T-helper 1 cell (primary cell): ENCODE measurements at places on chromosomes 12 and 14.

DNA sequence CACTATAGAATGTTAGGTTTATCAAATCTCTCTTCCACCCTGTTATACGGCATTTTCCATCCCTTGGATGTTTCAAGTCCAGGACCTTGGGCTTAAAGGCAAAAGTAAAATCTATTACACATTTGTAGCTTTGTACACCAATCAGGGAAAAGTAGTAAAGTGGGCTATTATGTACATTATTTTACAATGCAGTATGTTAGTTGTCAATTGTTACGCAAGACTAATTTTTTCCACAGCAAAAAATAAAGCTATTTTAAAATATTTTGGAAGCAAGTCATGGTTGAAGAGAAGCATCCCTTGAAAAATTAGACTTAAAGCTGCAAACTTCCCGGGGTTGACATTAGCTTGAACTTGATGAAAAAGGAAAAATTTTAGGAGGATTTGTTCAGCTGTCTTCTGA lies 476.2 kb downstream of the DIO2 start:
- no peak for DNase-seq

DNA sequence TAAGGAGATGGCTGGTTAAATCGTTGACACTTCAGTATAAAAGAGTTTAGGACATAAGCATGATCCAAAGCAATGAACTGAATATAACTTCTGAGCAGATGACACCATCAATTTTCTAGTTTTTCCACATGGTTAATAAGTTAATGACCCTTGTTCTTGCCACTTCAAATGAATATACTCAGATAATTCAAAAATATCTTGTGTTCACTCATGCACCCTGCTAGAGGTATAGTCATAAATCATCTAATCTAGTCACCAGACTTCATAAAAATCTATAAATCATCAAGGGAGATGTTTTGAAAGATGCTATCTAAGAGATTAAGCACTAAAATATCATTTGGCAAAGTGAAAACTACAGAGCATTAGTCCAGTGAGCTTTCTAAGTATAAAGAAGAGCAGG lies 131.9 kb downstream of the MDGA2 start:
- no peak for DNase-seq

- DNase-seq, result no peak
These were observed 179.7 kb upstream of the HIF1A start for GRCh38 chr14:61515436-61516117.

GRCh38 chr12:90677552-90677951 lies 277.4 kb downstream of the CCER1 start:
- DNase-seq, result no peak

DNA sequence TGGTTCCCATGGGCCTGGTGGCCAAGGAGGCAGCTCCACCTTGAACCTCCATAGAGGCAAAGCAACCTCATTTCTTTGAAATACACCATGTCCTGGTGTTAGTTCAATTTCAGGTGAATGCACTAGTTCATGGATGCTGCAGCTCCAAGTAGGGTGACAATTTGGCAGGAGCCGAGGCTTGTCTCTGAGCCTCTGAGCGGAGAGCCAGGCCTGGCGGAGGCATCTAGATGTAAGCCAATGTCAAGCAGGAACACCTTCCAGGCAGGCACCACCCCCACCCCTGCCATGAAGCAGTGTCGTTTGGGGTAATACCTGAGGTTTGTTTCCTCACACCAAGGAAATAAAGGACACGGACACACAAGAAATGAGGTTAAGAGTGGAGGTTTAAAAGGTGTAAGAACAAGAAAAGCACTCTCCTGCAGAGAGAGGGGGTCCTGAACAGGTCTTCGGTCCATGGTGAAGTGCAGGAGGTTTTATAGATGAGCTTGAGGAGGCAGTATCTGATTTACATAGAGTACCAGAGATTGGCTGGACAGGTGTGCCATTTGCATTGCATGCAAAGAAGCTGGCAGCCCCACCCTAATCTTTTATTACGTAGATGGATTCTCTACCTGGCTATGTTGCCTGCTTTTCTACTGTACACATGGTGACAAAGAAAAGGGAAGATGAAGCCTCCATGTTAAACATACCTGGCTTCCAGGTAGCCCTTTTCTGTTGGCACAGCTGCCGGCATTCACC lies 60.3 kb downstream of the RIN3 start:
- no peak for DNase-seq

GRCh38 chr12:85836197-85837090 lies at the start of gene RASSF9:
RASSF9 (minus strand) TSS chr12:85836409; CDS start chr12:85836201, 208 bp downstream.
- DNase-seq, result no peak

GRCh38 chr12:110647631-110648040 lies 33.7 kb downstream of the TCTN1 start:
- no peak for DNase-seq

GRCh38 chr14:61482348-61483206 lies 161.2 kb downstream of the PRKCH start:
- DNase-seq, result no peak

- DNase-seq, result no peak
These were observed 32.4 kb downstream of the PITPNM2 start for GRCh38 chr12:123118497-123118896.

DNA sequence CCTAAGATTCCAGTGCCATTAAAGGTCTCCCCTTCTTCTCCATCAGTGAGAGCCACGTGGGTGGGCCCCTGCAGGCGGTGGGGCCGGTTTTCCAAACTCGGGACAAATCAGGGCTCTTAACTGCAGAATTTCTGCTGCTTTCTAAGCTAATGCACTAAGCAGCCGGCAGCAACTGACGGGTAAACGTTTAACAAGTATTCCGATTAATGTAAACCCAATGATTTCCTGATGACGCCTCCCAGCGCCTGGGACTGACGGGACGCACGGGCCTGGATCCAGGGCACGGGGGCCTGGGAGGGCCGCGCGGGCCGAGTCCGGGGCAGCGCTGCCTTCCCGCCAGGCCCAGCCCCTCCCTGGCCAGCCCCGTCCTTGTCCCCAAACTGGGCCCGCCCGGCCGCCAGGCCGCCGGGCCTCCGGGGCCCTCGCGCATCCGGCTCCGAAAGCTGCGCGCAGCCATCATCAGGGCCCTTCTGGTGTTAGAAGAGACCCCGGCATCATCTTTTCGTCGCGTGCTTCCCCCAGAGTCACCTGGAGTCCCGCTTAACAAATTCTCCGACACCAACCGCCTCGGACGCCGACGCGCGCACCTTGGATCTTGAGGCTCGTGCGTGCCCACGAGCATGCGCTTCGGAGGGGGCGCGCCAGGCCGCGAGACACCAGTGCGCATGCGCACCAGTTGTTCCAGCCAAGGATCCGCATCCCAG lies at the start of gene MLH3:
TSS of gene MLH3 (minus strand) at position 616 of the 704 bp plus-strand sequence. CDS start 1,812 bp downstream, outside the sequence.
- DNase-seq, result peak; percentile 85

GRCh38 chr12:119157528-119157927 lies 21.2 kb upstream of the HSPB8 start:
- DNase-seq, result no peak

DNA sequence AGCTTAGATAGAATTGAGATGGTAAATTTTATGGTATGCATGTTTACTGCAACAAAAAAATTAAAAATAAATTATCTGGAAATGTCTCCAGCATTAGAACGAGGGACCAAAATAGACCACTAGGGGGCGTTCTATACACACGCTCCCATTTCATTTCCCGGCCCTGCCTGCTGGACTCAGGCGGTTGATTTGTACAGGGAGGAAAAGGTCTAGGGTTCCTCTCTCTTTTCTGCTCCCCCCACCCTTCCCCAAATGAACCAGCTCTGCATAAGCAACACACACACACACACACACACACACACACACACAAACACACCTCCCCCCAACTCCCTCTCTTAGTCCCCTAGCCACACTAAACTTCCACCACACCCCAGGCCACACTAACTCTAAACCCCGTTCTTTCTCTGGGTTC lies 7.8 kb upstream of the DTX1 start:
- no peak for DNase-seq

- no peak for DNase-seq
These were observed 15.7 kb upstream of the FBRSL1 start for GRCh38 chr12:132474237-132474741.

GRCh38 chr14:98564006-98564405 lies 708.0 kb downstream of the BCL11B start:
- no peak for DNase-seq

GRCh38 chr12:70049596-70050360 lies 193.5 kb upstream of the CNOT2 start:
- no peak for DNase-seq

DNA sequence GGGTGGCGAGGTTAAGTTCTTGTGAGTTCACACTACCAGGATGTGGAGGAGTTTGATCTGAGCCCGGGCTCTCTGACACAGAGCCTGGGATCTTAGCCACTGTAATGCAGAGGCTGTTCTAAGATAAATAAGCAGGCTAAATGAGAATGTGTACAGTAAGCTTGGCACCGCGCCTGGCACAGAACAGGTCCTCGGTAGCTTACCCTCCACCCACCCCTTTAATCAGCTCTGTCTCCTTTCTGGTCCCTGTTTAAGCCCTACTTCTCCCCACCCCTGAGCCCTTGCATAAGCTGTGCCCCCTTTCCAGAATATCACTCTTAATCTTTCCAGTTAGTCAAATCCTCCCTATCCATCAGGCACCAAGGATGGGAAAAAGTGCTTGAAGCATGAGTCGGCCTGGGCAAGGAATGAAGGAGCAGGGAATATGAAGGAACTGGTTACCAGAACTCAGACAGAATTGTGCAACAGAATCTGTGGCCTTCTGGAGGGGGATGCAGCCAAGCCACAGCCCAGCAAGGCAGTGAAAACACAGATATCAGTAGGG lies 32.8 kb upstream of the CMKLR1 start:
- no peak for DNase-seq

DNA sequence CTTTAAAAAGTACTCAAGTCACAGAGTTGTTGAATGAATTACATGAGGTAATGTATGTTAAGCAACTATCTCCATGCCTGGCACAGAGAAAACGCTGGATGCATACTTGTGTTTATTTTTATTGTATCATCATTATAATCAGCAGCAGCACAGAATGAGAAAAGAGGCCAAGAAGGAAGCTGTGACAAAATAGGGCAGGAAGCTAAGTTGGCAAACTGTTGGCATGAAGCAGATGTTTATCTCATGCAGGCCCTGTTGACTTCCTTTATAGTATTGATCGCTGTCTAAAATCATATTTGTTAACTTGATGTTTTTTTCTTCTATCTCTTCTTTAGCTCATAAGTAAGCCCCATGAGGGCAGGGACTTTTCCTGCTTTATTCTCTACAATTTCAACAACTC lies 466.6 kb downstream of the TRHDE start:
- no peak for DNase-seq

GRCh38 chr14:24377657-24378056 lies 9.7 kb downstream of the NFATC4 start:
- DNase-seq, result no peak

DNA sequence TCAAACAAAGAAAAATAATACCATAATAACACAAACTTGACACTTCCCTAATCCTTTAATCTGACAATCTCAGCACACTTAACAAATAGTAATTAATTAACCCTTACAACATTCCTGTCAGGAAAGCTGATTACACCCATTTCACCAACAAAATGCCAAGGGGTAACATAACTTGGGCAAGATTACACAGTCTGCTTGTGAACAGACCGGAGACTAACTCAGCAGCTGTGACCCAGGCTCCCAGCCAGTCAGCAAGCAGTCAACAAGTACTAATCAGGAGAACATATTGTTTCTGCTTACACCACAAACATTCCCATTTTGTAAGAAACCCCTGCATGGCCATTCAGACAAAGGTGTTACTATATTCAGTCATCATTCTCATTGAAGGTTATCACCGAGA lies 592.5 kb upstream of the FLRT2 start:
- DNase-seq, result no peak

GRCh38 chr12:70258605-70259403 lies 15.6 kb downstream of the CNOT2 start:
- no peak for DNase-seq

- DNase-seq, result no peak
These were observed 3.0 kb downstream of the LGR5 start for GRCh38 chr12:71442567-71442931.

- DNase-seq, result no peak
These were observed 4.6 kb upstream of the SELPLG start for GRCh38 chr12:108638141-108638827.

DNA sequence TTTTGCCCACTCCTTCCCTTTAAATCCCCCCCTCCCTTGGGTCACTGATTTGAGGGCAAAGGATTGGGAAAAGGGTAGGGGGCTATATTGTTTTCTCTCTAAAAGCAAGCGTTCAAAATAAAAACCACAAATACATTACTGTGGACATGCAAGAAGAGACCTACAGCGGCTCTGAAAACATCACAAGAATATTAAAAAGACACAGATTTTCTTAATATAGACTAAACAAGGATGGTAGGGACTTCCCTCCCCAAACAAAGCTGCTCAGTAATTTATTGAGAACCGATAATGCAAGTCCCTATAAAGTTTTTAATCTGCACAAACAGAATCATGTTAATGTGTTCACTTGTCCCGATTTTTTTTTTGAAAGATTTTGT lies 12.9 kb downstream of the TBX3 start:
- no peak for DNase-seq

DNA sequence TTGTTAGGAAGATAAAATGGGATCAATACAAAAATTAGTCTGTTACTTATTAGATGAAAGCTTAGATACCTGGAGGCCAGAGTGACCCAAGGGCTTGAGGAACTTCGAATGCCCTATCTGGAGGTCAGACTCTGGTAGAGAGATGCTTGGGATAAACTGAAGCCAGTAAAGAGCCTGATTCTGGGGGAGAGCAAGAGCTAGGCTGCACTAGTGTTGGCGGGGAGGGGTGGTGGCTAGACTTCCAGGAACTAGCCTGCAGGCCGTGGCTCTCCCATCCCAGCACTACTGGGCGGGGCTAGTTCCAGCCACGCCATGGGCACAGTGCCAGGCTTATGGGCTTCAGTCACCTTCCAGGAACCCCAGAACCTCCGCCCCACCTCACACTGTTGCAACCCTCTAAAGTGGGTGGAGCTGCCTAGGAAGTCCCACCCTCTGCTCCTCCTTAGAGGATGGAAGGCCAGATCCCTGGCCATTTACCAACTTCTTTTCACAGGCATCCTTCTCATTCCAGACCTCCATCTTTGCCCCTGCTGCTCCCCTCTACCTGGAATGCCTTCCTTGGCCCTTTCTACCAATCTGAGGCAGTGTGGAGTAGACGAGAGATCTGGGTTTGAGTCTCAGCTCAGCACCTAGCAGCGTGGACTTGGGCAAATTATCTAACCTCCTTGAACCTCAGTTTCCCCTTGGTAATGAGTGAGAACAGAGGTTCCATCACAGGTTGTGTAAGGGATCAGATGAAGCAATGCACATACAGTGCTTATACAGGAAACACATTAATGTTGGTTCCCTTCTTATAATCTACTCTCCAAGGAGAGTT lies 6.3 kb upstream of the NFE2 start:
- no peak for DNase-seq

- DNase-seq, result no peak
These were observed 18.4 kb downstream of the PWP1 start for GRCh38 chr12:107704041-107704440.

GRCh38 chr12:32208355-32208754 lies 101.7 kb downstream of the BICD1 start:
- no peak for DNase-seq

- DNase-seq, result no peak
These were observed 13.7 kb upstream of the FBXL14 start for GRCh38 chr12:1607940-1608712.

GRCh38 chr12:99914206-99914605 lies 70.5 kb downstream of the ANKS1B start:
- no peak for DNase-seq

- peak; percentile 68 for DNase-seq
These were observed 163.6 kb upstream of the PLEKHG7 start for GRCh38 chr12:92539110-92539749.
